ENCODE measurements at places on chromosomes 3 and 15.

GRCh38 chr15:77187751-77188464 is 117.0 kb upstream of the TSPAN3 start:
- DNase-seq = no peak

- no peak for DNase-seq
Measured at GRCh38 chr3:99439892-99440291, 198.5 kb upstream of the COL8A1 start.

DNA sequence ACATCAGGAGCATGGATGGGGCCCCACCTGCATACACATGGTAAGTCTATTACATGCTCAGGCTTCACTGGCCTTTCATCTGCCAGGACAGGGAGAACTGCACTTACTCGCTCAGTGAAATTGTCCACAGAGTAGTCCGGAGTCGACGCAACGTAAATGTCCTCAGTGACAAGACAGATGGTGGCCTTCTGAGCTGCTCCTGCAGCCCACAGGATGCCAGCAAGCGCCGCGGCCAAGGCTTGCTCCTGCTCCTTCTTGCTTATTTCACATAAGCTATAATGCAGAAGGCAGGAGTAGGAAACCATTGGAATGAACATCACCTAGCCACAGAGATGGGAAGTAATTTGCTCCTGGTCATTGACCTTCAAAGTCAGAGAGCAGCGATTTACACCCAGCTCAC is 14.4 kb downstream of the MINDY4B start:
- no peak for DNase-seq

GRCh38 chr15:85649372-85649771 is 145.4 kb downstream of the KLHL25 start:
- DNase-seq = no peak

DNA sequence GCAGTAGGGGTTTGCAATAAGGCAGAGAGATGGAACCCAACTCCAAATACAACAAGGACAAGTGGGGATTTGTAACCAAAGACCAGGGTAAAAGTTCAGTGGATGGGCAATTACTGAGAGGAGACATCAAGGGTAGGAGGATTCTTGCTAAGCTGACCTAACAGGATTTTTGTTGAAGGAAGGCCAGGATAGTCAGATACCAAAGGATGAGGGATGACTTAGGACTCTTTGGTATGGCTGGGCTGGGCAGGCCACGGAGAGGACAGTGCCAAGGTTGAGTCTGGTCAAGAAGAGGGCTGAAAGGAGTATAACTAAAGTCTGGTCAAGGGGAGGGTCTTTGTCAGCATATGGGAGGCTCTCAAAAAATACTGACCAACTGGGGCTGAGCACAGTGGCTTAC is 85.3 kb upstream of the UBE2E2 start:
- DNase-seq = no peak

GRCh38 chr3:79983118-79983517 is 215.3 kb upstream of the ROBO1 start:
- no peak for DNase-seq

DNA sequence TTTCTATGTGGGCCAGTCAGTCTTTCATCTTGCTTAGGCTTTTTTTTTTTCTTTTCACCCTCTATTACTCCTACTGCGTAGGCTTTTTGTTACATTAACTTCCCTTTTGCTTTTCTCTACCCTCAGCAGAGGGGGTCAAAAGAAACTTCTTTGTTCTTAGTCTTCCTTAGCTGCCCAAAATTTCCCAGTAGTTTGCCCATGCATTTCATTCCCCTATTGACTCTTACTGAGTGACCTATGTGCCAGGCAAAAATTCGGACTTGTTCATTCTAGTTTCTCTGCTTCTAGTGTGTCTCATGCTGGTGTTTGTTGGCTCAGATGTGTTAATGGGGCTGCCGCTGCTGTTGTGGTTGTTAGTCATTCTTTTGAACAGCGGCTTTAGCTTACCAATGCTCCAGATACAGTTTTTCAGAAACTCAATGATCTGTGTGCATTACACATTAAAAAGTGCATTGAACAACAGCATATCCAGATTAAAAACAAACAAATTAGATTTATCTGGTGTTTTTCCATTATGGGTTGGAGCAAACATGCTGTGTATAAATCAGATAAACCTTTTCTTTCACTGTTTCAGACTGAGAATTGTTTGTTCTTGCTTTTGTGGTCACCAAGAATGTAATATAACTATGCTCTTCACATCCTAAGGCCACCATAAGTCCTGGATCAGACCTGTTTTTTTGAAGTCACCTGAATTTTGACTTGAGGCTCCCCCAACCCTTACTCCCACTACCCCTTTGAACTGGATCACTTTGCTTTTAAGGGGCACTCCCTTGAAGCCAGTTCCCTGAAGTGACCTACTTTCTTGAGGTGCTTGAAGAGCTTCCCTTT is 43.1 kb downstream of the PDE8A start:
- no peak for DNase-seq

DNA sequence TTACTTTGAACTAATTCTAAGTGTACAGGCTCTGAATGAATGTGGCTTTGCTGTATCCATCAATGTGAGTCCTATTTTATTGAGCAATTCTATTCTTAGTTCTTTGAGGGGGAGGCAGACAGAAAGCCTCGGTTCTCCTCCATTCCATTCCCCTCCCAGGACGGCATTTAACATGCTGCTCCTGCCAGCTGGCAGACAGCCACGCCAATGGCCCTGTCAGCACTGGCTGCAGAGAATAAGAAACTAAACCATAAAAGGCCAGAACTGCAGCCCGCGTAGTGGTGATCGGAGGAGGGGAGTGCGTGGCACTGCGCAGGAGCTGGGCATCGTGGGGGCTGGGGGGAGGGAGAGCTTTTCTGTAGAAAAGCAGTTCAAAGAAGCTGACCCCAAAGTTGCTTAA is 76.0 kb upstream of the HACD2 start:
- no peak for DNase-seq

DNA sequence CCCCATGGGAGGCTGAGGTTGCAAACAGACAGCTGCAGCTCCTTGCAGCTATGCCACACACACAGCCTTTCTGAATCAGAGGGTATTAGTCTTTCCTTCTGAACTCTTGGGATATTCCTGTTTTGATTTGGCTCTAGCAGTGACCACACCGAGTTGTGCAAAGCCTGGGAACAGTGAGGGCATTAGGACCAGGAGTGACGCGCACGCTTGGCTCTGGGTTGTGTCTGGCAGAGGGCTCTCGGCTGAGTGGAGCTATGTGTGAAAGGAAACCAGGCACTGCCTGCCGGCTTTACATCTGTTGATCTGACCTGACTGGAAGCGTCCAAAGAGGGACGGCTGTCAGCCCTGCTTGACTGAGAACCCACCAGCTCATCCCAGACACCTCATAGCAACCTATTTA is at the start of gene GALNT15:
GALNT15 (plus strand) TSS at position 292 of the 400 bp plus-strand sequence. CDS start 472 bp downstream, outside the sequence.
- no peak for DNase-seq

GRCh38 chr3:184715943-184716621 is 4.2 kb upstream of the MAGEF1 start:
- DNase-seq = no peak

DNA sequence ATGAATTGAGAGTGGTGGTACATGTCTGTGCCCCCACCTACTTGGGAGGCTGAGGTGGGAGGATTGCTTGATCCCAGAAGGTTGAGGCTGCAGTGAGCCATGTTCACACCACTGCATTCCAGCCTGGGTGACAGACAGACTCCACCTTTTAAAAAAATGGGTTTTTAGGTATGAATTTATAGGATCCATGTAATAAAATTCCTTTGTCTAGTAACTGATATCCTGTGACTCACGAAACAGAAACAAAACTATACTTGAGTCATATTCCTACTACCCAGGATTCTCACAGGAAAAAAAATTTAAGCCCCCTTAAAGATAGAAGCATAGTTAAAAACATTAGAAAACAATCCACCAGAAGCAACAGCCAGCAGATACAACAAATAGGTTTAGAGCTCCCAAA is 10.0 kb upstream of the CRTC3 start:
- no peak for DNase-seq

DNA sequence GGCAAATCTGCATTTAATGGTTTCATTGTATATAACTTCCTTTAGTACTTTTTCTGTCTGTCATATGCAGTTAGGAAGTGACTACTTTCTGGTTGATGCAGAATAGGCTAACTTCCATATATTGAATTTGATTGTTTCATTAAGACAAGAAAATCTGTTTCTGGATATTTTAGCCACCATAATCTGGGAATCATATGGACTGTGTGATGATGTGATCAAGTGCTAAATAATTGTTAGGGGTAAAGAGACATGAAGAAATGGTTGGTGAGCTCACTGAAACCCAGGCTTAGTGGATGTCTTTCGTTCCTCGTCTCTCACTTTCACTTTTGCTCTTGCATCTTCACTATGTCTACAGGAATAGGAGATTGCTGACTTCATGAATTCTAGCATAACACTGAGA is 3.5 kb upstream of the MNS1 start:
- DNase-seq = no peak

DNA sequence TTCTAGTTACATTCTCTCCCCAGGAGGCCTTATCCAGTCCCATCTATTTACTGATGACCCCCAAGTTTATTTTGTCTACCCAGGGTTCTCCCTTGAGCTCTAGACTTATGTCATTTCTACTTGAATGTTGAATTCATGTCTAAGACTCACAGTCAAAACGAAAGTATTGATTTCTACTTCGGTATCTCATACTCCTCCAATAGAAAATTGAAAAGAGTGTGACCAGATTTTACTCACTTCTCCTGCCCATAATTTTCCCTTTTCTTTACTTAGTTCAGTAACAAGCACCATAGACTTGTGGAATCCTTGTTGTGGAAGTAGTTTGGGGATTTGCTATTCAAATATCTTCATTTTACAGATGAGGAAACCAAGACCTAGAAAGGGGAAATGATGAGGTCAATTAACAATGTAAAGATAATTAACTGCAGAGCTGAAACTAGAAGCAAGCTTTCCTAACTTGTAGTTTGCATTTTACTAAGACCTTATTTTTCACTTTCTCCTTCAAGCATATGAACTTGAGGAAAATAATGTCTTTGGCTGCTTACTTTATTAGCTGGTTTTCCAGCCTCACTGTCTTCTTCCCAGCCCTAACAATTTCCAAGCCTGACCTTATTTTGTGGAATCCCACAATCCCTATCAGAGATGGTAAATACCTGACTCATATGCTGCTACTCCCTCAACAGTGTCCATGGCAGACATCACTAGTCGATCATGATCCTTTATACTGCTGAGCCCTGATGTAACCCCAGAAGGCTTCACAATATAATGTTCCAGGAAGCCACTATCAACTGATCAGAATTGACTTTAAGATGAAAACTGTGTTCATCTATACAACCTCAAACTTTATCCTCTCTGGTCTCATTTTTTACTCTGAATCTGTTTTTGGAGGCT is 123.9 kb upstream of the AGBL1 start:
- no peak for DNase-seq

DNA sequence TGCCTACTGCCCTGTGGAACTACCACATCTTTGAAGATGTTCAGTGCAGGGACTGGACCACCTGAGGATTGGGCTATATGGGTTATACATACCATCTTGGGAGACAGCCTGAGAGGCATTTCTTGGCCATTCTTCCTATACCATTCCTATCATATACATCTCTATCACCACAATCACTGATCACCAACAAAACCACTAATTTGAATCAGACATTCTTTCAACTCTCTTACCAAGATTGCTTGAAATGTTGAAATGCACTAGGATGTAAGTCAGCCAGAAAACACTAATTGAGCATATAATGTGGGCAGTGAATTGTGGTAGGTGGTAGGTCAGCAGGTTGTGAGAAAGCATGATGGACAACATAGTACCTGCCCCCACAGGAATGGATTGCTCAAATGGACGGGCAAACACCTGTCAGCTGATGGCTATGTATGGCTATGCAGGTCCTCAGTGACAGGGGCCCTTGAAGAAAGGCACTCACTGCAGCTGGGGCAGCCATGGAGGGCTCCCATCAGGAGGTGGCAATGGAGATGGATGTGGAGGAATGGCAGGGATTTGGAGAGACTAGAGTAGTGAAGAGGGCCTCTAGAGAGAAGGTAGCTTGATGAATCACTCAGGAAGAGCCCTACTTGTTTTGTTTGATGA is 49.1 kb downstream of the AMOTL2 start:
- no peak for DNase-seq

DNA sequence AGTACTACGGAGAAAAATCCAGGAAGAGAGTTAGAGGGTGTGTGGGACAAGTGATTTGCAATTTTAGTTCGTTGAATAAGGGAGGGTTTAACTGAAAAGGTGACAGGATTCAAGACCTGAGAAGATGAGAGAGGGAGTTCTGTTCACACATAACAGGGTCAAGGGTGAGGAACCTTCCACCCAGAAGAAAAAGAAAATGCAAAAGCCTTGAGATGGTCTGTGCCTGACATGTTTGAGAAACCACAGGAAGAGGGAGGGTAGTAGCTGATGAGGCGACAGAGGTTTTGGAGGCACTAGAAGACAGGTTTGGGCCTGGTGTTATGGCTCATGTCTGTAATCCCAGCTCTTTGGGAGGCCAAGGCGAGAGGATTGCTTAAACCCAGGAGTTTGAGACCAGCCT is 591 bp upstream of the SLC25A20 start:
- no peak for DNase-seq

GRCh38 chr3:192253138-192253887 is 474.0 kb downstream of the FGF12 start:
- DNase-seq = no peak

DNA sequence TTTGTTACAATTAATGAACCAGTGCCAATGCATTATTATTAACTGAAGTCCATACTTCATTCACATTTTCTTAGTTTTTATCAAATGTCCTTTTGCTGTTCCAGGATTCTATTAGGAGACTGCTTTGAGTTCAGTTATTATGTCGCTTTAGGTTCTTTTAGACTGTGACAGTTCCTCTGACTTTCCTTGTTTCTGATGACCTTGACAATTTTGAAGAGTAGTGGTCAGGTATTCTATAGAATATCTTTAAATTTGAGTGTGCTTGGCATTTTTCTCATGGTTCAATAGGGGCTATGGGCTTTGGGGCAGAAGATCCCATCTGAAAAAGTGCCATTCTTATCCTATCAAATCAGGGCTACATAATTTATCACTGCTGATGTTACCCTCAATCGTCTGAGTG is 126.3 kb downstream of the APBA2 start:
- DNase-seq = no peak

- no peak for DNase-seq
Measured at GRCh38 chr3:172125963-172126457, 86.6 kb downstream of the FNDC3B start.

- DNase-seq = no peak
Measured at GRCh38 chr3:24736701-24737100, 242.1 kb upstream of the THRB start.

DNA sequence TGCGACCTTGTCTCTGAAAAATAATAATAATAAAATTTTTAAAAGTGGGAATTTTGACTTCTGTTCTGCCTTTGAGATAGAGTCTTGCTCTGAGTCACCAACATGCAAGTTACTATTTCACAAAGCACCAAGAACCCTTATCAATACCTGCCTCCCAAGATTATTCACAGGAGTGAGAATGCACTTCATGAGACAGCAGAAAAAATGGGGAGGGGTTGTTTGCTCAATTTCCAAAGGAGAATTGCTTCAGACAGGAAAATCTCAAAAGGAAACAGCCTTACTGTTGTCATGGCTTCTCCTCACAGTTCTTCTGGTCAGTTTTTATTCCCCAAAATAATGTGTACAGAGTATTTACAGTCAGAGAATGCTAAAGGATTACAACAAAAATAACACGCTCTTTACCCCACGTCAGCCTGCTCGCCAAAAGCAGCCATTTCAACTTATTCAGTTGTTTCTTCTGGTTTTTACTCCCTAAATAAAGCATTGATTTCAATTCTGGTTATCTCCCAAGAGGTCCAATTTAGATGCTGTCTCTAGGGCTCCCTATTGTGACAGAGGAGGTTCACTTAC is 89.0 kb downstream of the PPCDC start:
- no peak for DNase-seq

- no peak for DNase-seq
Measured at GRCh38 chr3:128144512-128145187, 8.6 kb upstream of the EEFSEC start.

GRCh38 chr3:127151992-127152650 is 40.8 kb upstream of the PRR23E start:
- DNase-seq = no peak
